Stimulated activated CD8-positive, alpha-beta memory T cell treated with anti-CD3 and anti-CD28 coated beads, Interleukin-15, amount 100 ng/mL, for 48 hours (primary cell): ENCODE measurements at places on chromosomes 5 and 9.

GRCh38 chr9:79425840-79426239 lies 145.9 kb upstream of the TLE4 start:
- no peak for DNase-seq

- DNase-seq: no peak
Measured at GRCh38 chr9:105255421-105255820, 11.0 kb downstream of the SLC44A1 start.

DNA sequence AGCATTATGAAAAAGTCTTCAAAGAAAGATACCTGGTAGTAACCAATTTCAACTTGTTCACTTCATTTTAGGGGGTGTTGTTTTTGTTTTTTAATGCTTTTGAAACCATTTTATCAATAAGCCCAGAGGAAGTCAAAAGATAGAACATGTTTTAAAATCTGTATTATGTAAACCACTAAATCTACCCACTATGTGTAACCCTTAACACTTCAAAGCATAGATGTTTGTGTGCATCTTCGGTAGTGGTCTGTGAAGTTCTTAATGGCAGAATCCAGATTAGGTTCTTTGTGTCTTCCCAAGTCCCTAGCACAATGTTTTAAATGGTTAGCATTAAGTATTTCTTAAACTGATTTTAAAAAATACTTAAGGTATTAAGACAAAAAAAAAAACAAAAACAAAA lies 6.3 kb downstream of the PLAA start:
- DNase-seq: no peak

DNA sequence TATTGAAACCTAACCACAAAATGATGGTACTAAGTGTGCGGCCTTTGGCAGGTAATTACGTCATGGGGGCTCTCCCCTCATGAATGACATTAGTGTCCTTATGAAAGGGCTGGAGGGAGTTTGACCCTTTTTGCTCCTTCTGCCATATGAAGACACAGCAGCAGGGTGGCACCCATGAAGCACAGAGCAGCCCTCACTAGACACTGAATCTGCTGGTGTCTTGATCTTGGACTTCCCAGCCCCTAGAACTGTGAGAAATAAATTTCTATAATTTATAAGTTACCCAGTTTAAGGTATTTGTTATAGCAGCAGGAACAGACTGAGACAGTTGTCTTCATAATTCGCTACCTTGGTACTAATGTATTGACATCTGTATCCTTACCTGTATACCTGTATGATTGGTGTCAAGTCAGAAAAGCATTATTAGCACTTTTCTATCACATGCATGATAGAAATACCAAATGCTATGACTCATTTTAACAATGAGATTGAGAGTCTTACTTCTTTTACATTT lies 80.4 kb downstream of the GCNT4 start:
- no peak for DNase-seq

- no peak for DNase-seq
Measured at GRCh38 chr5:343461-344401, 22.2 kb downstream of the AHRR start.

GRCh38 chr5:33806738-33807442 lies 84.9 kb downstream of the ADAMTS12 start:
- no peak for DNase-seq

DNA sequence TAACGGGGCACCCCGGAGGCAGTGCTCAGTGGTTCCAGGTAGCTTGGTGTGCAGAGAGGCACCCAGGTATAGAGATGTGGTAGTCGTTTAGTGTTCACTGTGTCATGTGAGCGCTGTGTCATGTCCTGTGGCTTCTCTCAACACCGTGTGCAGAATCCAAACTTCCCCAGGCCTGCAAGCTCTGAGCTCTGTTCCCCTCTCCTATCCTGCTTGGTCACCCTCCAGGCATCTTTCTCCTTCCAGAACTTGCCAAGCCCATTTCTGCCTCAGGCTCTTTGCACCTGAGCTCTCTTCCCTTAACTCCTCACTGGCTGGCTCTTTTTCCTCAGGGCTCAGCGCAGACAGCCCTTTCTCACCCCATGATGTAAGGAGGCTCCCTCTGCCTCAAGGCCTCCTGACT lies 64.8 kb downstream of the CARTPT start:
- no peak for DNase-seq

GRCh38 chr9:91815896-91816295 lies 134.1 kb downstream of the ROR2 start:
- DNase-seq: no peak

GRCh38 chr5:138831703-138832102 lies 43.4 kb downstream of the LRRTM2 start:
- no peak for DNase-seq

- no peak for DNase-seq
Measured at GRCh38 chr5:54049963-54050362, 260.4 kb downstream of the ARL15 start.

GRCh38 chr5:83364312-83365299 lies 106.9 kb upstream of the VCAN start:
- no peak for DNase-seq

DNA sequence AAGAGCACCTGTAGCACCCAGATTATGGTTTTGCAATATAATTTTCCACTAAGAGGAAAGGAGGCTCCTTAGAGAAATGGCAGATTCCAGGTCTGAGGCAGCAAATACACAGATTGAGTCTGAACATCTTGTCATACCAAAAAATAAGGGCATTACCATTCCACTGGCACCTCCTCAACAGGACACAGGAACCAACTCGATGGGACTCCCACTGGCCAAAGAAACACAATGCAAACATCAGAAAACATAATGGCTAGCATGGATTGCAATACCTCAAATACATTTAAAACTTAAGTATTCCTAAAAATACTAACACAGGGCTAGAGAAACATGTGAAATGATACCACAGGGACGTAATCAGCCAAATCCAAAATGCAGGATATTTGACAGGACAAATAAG lies 12.4 kb upstream of the RANBP17 start:
- DNase-seq: no peak

DNA sequence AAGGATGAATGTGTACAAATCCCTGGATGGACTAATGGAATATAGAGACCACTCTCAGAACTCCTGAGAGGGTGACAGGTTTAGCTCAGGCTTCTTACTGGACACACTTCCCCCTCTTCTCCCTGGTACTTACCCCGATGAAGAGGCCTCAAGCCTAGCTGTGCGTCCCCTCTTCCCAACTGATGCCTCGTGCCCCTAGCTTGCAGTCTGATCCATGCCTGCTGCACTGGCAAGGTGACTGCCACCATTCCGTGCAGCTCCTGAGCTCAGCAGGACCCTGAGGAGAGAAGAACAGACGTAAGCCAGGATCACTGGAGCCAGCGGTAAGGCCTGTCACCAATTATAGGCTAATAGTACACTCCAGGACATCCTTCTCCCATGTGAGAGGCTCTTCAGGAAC lies 5.5 kb upstream of the STOML2 start:
- no peak for DNase-seq

GRCh38 chr9:87067426-87067825 lies 120.1 kb upstream of the GAS1 start:
- no peak for DNase-seq

DNA sequence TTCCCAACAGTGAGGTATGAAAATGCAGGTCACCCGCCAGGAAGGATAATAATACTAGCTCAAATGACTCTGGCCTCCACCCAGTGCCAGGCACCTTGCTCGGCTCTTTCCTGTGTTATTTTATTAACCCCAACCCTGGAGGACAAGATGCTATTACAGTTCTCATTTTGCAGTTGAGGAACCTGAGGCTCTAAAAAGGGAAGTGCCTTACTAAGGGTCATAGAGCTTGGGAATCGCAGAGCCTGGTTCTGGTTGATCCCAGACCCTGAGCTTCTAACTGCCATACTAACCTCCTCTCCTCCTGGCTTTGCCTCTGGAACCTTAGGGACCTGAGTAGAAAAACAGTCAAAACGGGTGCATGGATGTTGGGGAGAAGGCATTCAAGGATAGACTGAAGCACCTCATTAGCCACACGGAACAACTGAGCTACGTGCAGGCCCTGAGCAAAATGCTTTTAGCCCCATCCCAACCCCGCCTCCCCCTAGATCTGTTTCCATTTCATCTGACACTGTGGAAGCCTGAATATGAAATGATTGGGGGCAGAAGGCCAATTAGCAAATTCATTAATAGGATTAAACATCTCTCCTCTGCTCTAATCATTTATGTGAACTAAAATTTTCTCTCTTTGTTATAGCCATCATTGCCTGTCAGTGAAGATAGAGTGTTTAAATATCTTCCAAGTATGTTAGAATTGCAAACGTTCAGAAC lies 7.9 kb downstream of the KCNIP1 start:
- no peak for DNase-seq

- no peak for DNase-seq
Measured at GRCh38 chr9:2012347-2012746, 2.8 kb upstream of the SMARCA2 start.

DNA sequence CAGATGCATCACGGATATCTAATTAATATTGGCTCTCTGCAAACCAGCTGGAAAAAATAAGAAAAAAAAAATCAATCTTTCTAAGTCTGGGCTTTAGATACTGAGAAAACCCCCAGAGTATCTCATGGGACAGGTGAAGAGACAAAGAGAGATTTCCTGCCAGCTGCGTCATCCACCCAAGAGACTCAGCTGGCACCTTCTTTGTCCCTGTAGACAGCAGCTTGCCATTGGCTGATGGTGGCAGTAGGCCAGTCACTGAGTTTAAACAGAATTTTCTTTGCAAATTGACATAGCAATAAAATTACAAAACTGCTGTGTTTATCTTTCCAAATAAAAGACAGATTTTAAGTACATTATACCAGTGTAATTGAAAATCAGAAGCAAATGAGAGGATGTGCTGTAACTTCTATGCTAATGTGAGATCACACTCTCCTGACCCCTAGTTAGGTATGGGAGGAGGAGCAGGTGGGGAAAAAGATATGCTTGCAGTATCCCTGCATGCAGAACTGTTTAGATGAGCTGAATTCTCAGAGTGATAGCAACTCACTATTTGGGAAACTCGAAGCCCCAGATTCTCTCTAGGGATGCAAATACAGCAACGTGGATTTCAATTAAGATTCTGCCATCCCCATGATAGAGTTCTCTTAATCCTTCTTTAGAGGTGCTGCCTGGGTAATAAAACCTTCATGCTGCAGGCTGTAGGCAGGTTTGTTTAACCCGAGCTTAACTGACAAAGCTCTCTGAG lies 72.2 kb downstream of the NMUR2 start:
- DNase-seq: no peak

GRCh38 chr5:137179203-137179602 lies 319.9 kb downstream of the SPOCK1 start:
- no peak for DNase-seq

GRCh38 chr9:129525656-129526196 lies 95.2 kb downstream of the C9orf50 start:
- DNase-seq: no peak

- no peak for DNase-seq
Measured at GRCh38 chr5:172188893-172189692, 1.1 kb upstream of the STK10 start.

DNA sequence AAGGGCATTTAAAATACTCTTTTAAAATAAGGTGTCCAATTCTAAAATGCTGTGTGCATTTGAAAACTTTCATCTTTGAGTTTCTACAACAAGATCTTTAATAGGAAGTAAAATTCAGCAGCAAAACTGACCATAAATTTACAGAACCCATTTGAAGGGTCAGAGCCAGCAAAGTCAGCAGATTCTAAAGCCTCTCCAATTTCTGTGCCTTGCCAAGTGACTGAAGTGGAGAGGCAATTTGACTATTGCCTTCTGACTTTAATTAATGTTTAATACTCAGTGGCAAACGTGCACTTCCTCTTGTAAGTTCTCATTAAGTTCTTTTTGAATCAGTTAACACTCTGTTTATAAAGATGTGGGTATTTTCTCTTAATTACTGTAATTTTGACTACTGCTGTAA lies 155.2 kb downstream of the BAAT start:
- DNase-seq: no peak

DNA sequence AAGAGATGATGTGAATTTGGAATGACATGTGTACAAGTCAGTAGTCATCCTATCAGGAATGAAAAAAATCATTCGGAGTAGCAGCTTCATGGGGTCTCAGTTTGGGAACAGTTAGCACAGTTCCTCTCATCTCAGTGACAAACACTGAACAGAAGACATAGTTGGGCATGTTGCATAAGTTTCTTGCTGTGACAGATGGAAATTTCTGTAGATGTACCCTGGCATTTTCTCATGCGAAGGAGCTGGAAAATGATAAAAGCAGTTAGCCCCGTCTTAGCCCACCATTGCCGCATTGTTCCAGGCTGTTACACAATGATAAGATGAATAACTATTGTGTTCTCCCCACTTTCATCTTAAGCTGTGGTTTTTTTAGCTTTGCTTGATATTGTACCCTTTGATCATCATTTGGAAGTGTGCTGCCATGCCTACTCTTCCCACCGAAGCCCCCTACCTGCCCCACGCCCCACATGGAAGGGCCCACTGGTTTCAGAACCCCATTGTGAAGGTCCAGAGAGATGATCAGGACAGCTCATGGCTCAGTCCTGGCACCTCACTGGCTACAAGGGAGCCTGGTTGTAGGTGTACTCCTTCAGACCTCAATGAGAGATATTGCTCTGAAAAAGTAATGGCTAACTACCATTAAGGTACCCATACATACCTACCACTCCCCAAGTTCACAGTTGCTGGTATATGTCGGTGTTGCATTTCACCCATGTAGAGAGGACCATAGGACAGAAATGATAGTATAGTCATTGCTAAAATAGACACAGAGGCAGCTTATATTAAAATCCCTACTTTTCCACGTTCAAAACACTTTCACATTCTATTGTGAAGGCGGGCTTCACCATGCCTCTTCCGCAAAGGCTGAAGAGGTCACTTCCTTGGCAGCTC lies 38.8 kb downstream of the SFXN1 start:
- no peak for DNase-seq

DNA sequence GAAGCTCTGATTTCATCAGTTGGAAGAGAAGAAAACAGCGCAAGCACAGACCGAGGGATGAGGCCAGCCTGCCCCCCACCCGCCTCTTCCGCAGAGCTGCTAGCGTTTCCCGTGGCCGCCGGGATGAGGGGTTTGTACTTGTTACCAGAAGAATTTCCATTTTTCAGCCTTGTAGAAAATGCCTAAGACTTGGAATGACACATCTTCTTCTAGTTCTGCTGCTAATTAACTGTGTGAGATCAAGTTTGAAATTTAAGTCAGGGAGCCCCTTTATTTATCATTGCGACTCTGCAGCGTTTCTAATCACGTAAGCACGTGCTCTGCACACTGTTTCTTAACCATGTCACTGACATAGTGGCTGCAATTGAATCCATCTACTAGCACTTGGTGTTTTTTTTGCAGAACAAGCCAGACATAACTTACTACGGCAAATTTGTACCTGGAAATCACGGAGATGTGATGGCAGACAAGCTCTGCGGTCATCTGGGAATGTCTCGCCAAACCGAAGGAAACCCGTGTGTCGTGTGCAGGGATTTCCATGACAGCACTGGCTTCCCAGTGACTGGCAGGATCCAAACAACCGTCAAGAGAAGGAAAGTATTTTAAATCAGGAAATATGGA lies 41.8 kb upstream of the ROR2 start:
- DNase-seq: no peak

GRCh38 chr9:92480986-92481633 lies 1.2 kb downstream of the ASPN start:
- DNase-seq: no peak

DNA sequence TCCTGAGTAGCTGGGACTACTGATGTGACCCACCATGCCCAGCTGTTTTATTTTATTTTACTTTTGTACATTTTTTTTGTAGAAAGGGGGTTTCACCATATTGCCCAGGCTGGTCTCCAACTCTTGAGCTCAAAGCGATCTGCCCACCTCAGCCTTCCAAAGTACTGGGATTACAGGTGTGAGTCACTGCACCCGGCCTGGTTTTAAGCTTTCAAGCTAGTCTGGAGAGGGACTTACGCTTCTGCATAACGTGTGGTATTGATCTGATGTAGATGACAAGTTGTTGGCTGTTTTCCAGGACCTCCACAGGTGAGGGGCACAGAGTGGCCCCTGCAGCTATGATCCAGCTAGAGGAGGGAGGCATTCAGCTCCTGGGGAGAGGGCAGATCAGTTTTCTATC lies 6.8 kb upstream of the CCL21 start:
- DNase-seq: no peak
